ENCODE measurements at places on chromosomes 4 and X. TPM values are rescaled to one million over a fixed set of nuclear protein-coding genes. Genes with fewer than 3 reads are reported as not detected.

DNA sequence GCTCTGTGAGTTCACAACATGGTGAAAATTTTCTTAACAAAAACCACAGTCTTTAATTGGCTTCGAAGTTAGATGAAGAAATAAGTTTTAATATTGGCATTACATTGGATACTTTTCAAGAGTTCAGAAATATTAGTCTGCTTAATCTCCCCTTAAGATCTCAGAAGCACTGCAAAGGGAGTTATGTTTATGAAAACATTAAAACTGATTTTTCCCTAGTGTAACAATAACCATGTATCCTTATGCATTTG, 1.5 kb downstream of the SETD7 start:
- peaks cover 56% of the 10 kb centered on the region for H3K4me1 ChIP-seq
- H3K4me3 ChIP-seq, result peak overlapping the region; percentile 94
- peaks cover 10% of the 10 kb centered on the region for H3K36me3 ChIP-seq
- H3K27ac ChIP-seq, result peak overlapping the region; percentile 80
- H3K27me3 ChIP-seq, result peaks cover 7% of the 10 kb centered on the region

GRCh38 chrX:86047936-86048280, 550 bp upstream of the CHM start:
- H3K36me3 ChIP-seq, result peaks cover 2% of the 10 kb centered on the region
- H3K4me1 ChIP-seq, result peaks cover 19% of the 10 kb centered on the region
- H3K27ac ChIP-seq, result no peak overlapping the region
- no peak overlapping the region for H3K4me3 ChIP-seq
- H3K27me3 ChIP-seq, result peaks cover 13% of the 10 kb centered on the region

- H3K27ac ChIP-seq, result peak overlapping the region; percentile 3
- DNase-seq, result no peak
- peaks cover 61% of the 10 kb centered on the region for H3K27me3 ChIP-seq
- H3K4me1 ChIP-seq, result no peaks in the 10 kb centered on the region
- no peak overlapping the region for H3K4me3 ChIP-seq
Measured at GRCh38 chrX:102126863-102127262, 1.4 kb downstream of the TCEAL2 start.

ALB gene
- not detected for total RNA-seq

DNA sequence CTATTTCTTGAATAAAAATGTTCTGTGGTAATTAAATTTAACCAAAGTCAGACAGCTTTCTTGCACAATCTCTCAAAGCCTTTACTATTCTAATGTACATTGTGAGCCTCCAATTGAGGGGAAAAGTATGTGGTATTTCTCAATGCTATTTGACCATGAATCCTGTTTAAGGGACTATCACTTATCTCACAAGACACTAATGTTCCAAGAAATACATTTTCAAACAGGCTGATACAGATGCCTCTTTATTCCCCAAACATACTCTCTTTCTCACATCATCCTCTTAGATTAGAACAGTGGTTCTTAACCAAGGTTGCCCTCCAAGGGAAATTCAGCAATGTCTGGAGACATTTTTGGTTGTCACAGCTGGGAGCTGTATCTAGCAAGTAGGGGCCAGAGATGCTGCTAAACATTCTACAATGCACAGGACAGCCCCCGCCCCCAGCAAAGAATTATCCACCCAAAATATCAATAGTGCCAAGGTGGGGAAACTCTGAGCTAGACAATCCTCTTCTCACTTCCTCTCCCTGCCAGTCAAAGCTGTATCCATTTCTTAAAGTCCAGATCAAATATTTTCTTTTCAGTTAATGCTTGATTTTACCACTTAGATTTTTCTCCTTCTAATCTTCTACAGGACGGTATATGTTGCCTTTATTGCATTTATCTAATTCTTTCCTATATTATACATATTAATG, 129.2 kb upstream of the TRIM2 start:
- peaks cover 4% of the 10 kb centered on the region for H3K4me1 ChIP-seq
- DNase-seq, result no peak
- H3K4me3 ChIP-seq, result no peak overlapping the region
- no peaks in the 10 kb centered on the region for H3K27me3 ChIP-seq
- no peak overlapping the region for H3K27ac ChIP-seq
- no peaks in the 10 kb centered on the region for H3K36me3 ChIP-seq

GRCh38 chrX:33175201-33175600, 36.1 kb downstream of the DMD start:
- no peaks in the 10 kb centered on the region for H3K27me3 ChIP-seq
- no peak overlapping the region for H3K4me3 ChIP-seq
- H3K36me3 ChIP-seq, result no peaks in the 10 kb centered on the region
- no peaks in the 10 kb centered on the region for H3K4me1 ChIP-seq

CXCL5 gene
- total RNA-seq, result not detected

TCEAL2 gene
- total RNA-seq, result 0.53 TPM

CDS1 gene
- total RNA-seq, result 0.22 TPM

DNA sequence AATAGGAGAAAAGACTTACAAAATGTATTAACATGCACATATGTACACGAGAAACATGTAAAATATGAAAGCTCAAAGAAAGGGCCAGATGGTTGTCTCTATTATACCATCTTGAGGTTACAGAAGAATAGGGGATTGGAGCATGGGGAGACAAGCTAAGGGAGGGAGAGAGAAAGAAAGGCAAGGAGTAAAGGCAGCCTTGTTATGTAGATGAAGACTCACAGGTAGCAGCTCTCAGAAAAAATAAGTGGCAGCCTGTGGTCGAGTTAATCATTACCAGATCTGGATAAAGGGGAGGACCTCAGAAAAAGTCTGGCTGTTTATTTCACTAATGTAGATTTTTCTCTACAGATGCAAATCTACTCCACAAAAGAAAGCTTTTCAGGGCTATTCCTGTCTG, 26.6 kb upstream of the PPP1R2C start:
- H3K27ac ChIP-seq, result no peak overlapping the region
- no peak overlapping the region for H3K4me3 ChIP-seq
- no peak for DNase-seq
- H3K4me1 ChIP-seq, result no peaks in the 10 kb centered on the region

GRCh38 chr4:53777244-53777984, 186.1 kb upstream of the LNX1 start:
- no peak overlapping the region for H3K4me3 ChIP-seq
- H3K4me1 ChIP-seq, result no peaks in the 10 kb centered on the region

ZNF732 gene
- not detected for total RNA-seq

CDX4 gene
- not detected for total RNA-seq

NAA11 gene
- not detected for total RNA-seq

DNA sequence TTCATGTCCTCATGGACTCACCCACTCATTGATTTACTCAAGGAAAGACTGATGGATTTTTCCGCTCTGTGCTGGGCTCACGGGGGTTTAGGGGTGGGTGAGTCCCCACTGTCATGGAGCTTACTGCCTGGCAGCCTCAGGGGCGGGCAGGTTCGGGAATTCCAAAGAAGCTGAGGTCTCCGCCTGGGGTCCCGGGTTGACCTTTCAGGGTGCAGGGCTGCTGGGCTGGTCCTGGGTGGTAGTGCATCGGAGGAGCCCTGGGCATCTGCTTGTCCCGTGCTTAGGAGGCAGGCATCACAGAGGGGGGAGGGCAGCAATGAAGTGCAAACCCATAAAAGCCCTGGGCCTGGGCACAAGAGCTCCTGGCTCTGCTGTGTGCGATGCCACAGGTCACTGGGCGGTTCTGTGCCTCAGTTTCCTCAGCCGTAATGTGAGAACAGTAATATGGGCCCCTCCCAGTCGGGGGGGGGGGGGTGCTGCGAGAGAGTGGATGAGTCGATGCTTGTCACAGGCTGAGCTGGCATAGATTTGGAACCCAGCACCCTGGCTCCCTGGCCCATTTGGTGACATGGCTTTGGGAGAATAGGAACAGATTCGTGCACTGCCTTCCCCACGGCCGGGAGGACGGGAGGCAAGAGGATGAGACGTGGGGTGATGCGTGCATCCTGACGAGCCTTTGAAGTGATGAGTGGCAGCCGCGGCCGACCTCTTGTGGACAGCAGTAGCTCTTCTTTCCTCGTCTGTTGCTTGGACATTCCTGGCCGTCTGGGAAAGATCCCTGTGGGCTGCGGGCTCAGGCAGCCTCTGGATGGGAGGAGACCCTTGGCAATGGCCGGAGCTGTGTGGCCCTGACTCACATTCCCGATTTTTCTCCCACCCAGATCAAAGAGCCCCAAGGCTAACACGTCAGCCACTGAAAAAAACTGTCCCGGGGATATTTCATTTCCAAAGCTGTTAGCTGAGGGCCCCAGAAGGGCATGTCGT, 42.0 kb downstream of the PSAPL1 start:
- H3K4me1 ChIP-seq, result no peaks in the 10 kb centered on the region
- no peak overlapping the region for H3K4me3 ChIP-seq
- no peaks in the 10 kb centered on the region for H3K36me3 ChIP-seq
- H3K27ac ChIP-seq, result no peak overlapping the region
- no peaks in the 10 kb centered on the region for H3K27me3 ChIP-seq

GRCh38 chr4:158826057-158826456, 57.2 kb downstream of the FNIP2 start:
- peaks cover 62% of the 10 kb centered on the region for H3K4me1 ChIP-seq
- no peak overlapping the region for H3K4me3 ChIP-seq
- H3K27me3 ChIP-seq, result no peaks in the 10 kb centered on the region
- peaks cover 7% of the 10 kb centered on the region for H3K36me3 ChIP-seq
- peak overlapping the region; percentile 98 for H3K27ac ChIP-seq
- DNase-seq, result no peak

DNA sequence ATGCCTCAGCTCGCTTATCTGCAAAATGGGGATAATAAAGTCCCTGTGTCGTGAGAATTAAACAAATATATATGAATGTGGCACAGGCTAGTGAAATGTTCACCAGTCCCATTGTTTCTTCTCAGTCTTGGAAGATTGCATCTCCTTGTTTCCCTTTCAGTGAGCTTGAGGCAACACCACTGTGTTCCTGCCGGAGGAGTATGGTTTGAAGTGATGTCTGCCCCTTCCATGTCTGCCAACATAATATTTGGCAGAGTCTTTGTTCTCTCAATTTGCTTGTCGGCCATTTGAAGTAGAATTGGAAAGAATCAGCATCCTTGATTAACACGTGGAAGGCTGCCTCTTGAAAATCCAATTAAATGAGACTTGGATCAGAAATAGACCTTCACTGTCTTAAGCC, 1088.5 kb upstream of the INTU start:
- no peak overlapping the region for H3K4me3 ChIP-seq
- H3K36me3 ChIP-seq, result no peaks in the 10 kb centered on the region
- no peak for DNase-seq

GRCh38 chr4:157980158-157980557, 192.7 kb downstream of the GASK1B start:
- peaks cover 5% of the 10 kb centered on the region for H3K4me1 ChIP-seq
- H3K27ac ChIP-seq, result no peak overlapping the region
- no peak for DNase-seq

SMIM31 gene
- not detected for total RNA-seq

DNA sequence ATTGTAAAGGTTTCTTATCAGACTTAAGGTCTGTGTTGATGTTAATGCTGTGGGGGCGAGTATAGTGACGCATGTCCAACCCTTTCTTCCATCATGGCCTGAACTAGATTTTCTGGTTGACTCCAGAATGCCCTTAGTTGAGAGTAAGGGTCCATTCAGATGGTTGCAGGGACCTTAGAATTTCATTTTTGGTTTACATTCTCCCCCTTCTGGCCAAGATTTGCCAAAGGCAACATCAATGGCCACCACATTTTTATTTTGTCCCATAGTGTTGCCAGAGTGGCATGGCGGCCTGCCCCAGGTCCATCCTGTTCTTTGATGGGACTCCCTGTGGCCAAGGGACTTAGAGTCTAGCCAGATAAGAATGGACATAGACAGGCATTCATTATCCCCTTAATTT, 368.5 kb downstream of the GPM6A start:
- H3K27ac ChIP-seq, result no peak overlapping the region
- H3K4me1 ChIP-seq, result no peaks in the 10 kb centered on the region
- no peaks in the 10 kb centered on the region for H3K27me3 ChIP-seq

SRPK3 gene
- not detected for total RNA-seq

ATP8A1 gene
- total RNA-seq, result 51.7 TPM

- DNase-seq, result no peak
- H3K27ac ChIP-seq, result no peak overlapping the region
- no peaks in the 10 kb centered on the region for H3K4me1 ChIP-seq
- no peaks in the 10 kb centered on the region for H3K36me3 ChIP-seq
Measured at GRCh38 chr4:55014876-55015275, 110.5 kb downstream of the KDR start.

GRCh38 chr4:30443289-30443688, 276.9 kb upstream of the PCDH7 start:
- no peaks in the 10 kb centered on the region for H3K4me1 ChIP-seq
- no peaks in the 10 kb centered on the region for H3K27me3 ChIP-seq
- H3K36me3 ChIP-seq, result no peaks in the 10 kb centered on the region

- DNase-seq, result no peak
- H3K4me3 ChIP-seq, result no peak overlapping the region
- no peaks in the 10 kb centered on the region for H3K4me1 ChIP-seq
- H3K27me3 ChIP-seq, result no peaks in the 10 kb centered on the region
Measured at GRCh38 chrX:95156566-95156965, 1482.6 kb downstream of the FAM133A start.

DNA sequence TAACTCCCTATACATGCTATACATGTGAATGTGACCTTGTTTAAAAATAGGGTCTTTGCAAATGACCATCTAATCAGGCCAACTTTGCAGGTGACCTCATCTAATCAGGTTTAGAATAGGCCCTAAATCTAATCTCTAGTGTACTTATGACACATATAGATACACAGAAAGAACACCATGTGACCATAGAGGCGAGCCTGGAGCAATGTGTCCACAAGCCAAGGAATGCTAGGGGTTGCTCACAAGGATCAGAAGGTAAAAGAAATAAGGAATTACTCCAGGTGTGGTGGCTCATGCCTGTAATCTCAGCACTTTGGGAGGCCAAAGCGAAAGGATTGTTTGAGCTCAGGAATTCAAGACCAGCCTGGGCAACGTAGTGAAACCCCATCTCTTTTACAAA, 9.6 kb upstream of the C4orf36 start:
- no peaks in the 10 kb centered on the region for H3K4me1 ChIP-seq
- H3K27ac ChIP-seq, result no peak overlapping the region
- no peaks in the 10 kb centered on the region for H3K27me3 ChIP-seq

- no peaks in the 10 kb centered on the region for H3K36me3 ChIP-seq
- H3K4me3 ChIP-seq, result no peak overlapping the region
- no peak for DNase-seq
- no peak overlapping the region for H3K27ac ChIP-seq
- H3K27me3 ChIP-seq, result no peaks in the 10 kb centered on the region
Measured at GRCh38 chr4:59759082-59759825, 1440.9 kb upstream of the ADGRL3 start.

GRCh38 chrX:115229337-115230003, 4.4 kb downstream of the LRCH2 start:
- no peak for DNase-seq
- H3K4me3 ChIP-seq, result no peak overlapping the region
- no peaks in the 10 kb centered on the region for H3K4me1 ChIP-seq
- peaks cover 69% of the 10 kb centered on the region for H3K27me3 ChIP-seq
- no peaks in the 10 kb centered on the region for H3K36me3 ChIP-seq

- peak overlapping the region; percentile 73 for H3K4me3 ChIP-seq
- H3K36me3 ChIP-seq, result no peaks in the 10 kb centered on the region
- peak; percentile 23 for DNase-seq
- H3K27ac ChIP-seq, result no peak overlapping the region
- H3K27me3 ChIP-seq, result peaks cover 15% of the 10 kb centered on the region
Measured at GRCh38 chrX:124736553-124737270, 390.3 kb downstream of the SH2D1A start.

GRCh38 chr4:90190525-90190924, 63.3 kb downstream of the CCSER1 start:
- H3K4me1 ChIP-seq, result no peaks in the 10 kb centered on the region
- no peak overlapping the region for H3K27ac ChIP-seq
- DNase-seq, result no peak
- no peaks in the 10 kb centered on the region for H3K36me3 ChIP-seq
- H3K4me3 ChIP-seq, result no peak overlapping the region
- H3K27me3 ChIP-seq, result no peaks in the 10 kb centered on the region

- H3K27ac ChIP-seq, result no peak overlapping the region
- H3K27me3 ChIP-seq, result peaks cover 23% of the 10 kb centered on the region
- H3K4me3 ChIP-seq, result no peak overlapping the region
- H3K4me1 ChIP-seq, result no peaks in the 10 kb centered on the region
- H3K36me3 ChIP-seq, result no peaks in the 10 kb centered on the region
Measured at GRCh38 chrX:129577877-129578276, 37.8 kb downstream of the OCRL start.

PRRG3 gene
- not detected for total RNA-seq
